Neural crest cell (in vitro differentiated cells): ENCODE measurements at places on chromosomes 7 and 10. TPM values are rescaled to one million over a fixed set of nuclear protein-coding genes. Genes with fewer than 3 reads are reported as not detected.

DNA sequence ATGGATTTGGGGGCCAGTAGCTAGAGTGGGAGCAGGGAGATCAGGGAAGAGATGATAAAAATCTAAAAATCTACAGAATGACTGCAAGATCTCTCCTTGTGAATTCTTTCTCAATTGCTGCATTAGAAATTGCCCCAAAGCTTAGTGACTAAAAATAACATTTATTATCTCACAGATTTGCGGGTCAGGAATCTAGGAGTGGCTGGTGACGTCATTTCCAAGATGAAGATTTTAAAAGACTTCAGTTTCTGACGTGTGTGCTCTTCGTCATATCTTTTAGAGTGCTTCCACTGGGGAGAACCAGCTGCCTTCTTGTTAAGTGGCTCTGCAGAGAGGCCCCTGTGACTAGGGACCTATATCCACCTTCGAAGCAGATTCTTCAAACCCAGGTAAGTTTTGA, 112.6 kb downstream of the DGKI start:
- DNase-seq = no peak

The PTF1A gene
- total RNA-seq = 0.16 TPM in 1 of 2 replicates, not detected in the other

DNA sequence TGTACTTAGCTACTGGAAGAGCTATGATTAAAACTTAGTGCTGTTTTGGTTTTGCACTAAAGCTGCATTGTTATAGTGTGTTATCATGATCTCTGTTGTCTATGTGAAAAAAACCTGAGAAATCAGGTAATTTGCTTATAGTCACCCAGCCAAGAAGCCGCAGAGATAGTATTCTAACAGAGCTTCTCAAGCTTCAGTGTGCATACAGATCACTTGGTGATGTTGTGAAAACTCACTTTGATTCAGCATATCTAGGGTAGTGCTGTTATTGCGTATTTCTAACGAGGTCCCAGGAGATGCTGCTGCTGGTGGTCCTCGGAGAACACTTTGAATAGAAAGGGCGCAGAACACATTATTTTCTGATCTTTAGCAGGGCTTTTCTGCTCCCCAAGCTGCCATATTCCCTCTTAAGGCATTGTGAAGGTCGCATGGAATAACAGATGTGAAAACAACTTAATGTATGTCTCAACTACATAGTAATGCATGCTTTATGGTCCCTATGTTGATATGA, 68.4 kb upstream of the PDCD4 start:
- no peak for DNase-seq

The GBX1 gene
- total RNA-seq = 2.0 and 2.4 TPM in 2 replicates

The EPHA1 gene
- not detected in 2 replicates for total RNA-seq

DNA sequence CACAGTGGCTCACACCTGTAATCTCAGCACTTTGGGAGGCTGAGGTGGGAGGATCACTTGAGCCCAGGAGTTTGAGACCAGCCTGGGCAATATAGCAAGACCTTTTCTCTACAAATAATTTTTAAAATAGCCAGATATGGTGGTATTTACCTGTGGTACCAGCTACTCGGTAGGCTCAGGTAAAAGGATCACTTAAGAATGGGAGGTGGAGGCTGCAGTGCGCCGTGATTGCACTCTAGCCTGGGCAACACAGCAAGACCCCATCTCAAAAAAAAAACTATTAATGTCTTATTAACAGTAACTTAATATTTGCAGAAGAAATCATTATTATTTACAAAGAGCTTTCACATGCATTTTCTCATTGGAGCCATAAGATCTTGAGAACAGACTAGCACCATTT, 103.6 kb downstream of the SGMS1 start:
- no peak for DNase-seq

The SNCG gene
- 7.8 and 8.2 TPM in 2 replicates for total RNA-seq
